ENCODE measurements at places on chromosomes 12 and 14.
A peak's percentile ranks its signal among the peaks of the same experiment; 100 is the strongest.

- DNase-seq, result no peak
These were observed 139.8 kb downstream of the KIF26A start for GRCh38 chr14:104278214-104278534.

- DNase-seq, result peak; percentile 90
These were observed at the start of gene YAF2 for GRCh38 chr12:42238240-42239140. TSS of gene YAF2 (minus strand) at chr12:42238248. CDS start at chr12:42238180, 68 bp downstream.

DNA sequence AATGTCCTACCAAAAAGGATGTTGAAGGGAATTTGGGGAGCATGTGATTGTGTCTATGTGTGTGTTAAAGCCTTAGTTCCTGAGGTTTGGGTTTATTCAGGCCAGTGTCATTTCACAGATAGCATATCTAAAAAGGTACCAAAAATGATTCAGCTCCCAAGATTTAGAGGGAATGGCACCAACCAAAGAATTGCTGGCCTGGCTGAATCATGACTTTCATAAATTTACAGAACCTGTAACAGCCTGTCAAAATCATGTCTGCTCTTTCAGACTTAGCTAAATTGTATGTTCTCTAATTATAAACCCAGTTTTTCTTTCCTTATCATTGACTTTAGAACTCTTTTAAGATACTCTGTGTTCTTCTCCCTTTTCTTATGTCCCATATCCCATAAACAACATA lies 231.5 kb downstream of the NUBPL start:
- DNase-seq, result no peak

DNA sequence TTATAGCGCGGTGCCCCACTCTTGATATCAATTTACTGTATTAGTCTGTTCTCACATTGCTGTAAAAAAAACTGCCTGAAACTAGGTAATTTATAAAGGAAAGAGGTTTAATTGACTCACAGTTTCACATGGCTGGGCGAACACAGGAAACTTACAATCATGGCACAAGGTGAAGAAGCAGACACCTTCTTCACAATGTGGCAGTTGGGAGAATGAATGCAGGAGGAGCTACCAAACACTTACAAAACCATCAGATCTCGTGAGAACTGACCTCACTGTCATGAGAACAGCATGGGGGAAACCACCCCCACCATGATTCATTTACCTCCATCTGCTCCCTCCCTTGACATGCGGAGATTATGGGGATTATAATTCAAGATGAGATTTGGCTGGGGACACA lies 42.3 kb downstream of the FBXO34 start:
- DNase-seq, result peak; percentile 52

DNA sequence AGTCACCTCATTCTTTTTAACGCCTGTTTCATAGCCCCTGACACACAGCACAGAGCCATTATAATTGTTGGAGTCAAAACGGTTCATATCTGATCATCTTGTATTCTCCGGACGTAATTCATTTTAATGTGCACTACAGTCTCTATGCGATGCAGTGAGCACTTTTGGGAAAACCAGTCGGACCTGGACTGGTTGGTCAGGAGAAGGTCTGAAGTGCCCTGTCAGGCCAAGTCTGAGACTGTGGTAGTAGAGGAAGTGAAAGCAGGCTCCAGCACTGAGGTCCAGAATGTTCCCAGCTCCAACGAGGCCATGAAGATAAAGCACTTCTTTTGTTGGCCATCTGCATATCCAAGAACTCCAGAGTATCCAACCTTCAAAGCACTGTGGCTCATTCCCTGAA lies 117.1 kb upstream of the NCOR2 start:
- DNase-seq, result no peak

DNA sequence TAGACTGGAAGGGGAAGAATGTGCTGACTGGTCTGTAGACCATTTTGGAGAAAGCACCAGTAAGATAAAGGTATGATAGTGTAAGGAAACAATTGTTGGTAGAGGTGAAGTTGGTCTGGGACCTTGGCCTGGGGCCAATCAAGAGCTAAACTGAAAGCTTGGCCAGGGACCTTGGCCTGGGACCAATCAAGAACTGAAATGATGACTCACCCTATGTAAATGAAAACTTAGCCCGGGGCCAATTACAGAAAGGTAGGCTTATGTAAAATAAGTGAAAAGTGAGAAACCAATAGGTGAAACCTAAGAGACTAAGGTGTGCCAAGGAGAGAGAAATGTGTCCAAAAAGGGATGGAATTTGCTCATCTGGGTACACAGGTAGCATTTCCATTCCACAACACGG lies 776.0 kb downstream of the C12orf50 start:
- DNase-seq, result no peak

DNA sequence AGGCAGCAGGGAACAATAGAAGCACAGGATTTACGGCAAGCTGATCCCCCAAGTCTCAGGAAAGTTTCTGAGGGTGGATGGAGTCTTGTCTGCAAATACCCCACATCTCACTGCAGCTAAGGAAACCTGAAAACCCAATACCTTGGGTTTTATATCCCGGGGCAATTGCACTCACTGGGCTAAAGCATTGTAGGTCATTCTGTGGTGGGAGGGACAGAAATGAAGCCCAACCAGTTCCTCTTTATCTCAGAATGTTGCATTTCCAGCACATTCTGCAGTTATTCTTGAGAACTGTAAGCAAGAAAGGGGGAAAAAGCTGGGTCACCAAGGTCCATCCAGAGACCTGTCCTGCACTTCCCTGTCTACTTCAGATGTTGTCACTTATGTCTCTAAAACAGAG lies 39.8 kb downstream of the C12orf42 start:
- DNase-seq, result no peak

DNA sequence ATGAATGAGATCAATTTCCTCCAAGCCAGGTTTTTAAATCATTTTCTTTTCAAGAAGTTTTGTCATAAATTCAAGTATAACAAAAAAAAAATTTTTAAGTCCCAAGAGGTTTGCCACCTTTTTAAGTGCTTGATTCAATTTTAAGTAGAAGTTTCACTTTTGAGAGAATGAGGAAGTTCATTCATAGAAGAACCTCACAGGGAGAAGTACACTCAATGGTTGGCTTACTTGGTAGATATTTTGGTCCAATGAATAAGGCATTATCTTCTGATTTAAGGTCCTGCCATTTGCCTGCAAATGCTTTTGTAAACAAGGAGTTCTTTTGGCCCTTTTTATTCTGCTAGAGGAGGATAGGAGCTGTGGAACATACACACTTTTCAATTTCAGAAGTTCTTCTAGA lies 96.7 kb upstream of the NOVA1 start:
- no peak for DNase-seq

All from activated naive CD4-positive, alpha-beta T cell treated with anti-CD3 and anti-CD28 coated beads for 36 hours (primary cell).